Activated naive CD4-positive, alpha-beta T cell (primary cell): ENCODE measurements at places on chromosomes 7 and 10.
A peak's percentile ranks its signal among the peaks of the same experiment; 100 is the strongest.

DNA sequence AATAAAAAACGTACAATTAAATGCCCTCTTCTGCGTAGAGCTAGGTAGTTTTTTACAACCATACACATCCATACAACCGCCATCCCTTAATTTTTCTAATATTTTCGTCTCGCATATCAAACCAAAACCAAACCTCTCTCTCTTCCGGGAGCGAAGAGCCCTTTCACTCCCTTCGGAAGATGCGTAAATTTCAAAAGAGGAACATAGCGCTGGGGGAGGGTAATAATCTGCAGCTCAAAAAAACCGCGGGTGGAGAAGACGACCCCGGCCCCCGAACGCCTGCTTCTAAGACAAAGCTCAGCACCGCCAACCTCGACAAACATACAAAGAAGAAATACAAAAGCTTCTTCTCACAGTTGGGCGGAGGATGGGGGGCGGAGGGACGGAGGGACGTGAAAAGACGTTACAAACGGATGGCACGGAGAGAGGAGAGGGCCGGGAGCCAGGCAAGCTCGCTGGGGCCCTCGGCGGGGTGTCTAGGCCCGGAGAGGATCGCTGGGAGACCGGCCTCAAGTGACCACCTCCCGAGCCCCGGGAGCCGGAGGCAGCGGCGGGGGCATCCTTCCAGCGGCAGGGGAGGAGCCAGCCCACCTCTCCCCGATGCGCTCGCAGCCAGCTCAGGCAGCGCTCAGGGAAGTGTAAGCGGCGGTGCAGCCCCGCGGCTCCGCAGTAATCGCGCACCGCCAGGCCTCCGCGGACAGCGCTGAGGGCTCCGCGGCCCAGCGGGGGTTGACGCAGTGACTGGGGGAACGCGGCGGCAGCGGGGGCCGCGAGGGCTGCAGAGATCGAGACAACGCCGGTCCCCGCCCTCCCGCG lies 851 bp downstream of the MKRN1 start:
- no peak for DNase-seq

DNA sequence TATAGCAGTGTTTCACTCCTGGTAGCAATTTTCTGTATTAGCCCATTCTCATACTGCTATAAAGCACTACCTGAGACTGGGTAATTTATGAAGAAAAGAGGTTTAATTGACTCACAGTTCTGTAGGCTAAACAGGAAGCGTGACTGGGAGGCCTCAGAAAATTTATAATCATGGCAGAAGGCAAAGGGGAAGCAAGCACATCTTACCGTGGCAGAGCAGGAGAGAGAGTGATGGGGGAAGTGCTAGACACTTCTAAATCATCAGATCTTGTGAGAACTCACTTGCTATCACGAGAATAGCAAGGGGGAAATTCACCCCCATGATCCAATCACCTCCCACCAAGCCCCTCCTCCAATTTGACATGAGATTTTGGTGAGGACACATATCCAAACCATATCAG lies 131.6 kb upstream of the EFCAB10 start:
- no peak for DNase-seq

GRCh38 chr7:70808876-70809275 lies 323.1 kb upstream of the GALNT17 start:
- no peak for DNase-seq

- DNase-seq, result no peak
Measured at GRCh38 chr10:68492118-68492517, 20.3 kb upstream of the DNA2 start.

- DNase-seq, result no peak
Measured at GRCh38 chr10:133199992-133200611, 29.9 kb upstream of the UTF1 start.

DNA sequence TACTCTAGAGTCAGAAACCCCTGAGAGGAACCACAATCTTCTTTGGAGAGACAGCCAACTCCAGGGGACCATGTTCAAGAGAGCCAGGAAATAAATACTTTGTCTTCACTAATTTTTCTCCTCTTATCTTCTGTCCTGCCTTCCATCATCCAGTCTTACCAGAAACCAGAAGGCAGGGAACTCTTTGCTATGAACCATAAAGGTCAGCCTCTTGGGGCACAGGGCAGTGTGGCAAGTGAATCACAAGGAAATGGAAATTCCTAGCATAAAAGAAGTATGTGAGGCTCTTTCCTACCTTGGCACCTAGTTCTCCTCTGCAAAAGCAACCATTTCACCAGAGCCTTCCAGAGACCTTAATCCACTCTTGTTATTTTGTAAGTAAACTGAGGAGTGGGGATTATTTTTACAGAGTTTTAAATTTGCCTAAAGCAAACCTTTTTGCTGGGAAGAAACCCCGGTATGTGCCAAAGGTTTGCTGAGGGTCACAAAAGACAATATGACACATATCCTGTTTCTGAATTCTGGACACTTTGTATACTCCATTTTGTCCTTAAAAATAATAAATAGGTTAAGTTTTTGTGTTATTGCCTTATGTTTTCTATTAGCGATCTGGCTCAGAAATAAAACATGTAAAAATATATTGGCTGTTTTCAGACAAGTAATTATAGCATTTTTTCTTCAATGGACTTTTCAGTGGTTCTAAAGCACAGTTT lies 87.1 kb downstream of the ADAM22 start:
- DNase-seq, result no peak

GRCh38 chr7:115693779-115694178 lies 336.8 kb downstream of the TFEC start:
- DNase-seq, result no peak

DNA sequence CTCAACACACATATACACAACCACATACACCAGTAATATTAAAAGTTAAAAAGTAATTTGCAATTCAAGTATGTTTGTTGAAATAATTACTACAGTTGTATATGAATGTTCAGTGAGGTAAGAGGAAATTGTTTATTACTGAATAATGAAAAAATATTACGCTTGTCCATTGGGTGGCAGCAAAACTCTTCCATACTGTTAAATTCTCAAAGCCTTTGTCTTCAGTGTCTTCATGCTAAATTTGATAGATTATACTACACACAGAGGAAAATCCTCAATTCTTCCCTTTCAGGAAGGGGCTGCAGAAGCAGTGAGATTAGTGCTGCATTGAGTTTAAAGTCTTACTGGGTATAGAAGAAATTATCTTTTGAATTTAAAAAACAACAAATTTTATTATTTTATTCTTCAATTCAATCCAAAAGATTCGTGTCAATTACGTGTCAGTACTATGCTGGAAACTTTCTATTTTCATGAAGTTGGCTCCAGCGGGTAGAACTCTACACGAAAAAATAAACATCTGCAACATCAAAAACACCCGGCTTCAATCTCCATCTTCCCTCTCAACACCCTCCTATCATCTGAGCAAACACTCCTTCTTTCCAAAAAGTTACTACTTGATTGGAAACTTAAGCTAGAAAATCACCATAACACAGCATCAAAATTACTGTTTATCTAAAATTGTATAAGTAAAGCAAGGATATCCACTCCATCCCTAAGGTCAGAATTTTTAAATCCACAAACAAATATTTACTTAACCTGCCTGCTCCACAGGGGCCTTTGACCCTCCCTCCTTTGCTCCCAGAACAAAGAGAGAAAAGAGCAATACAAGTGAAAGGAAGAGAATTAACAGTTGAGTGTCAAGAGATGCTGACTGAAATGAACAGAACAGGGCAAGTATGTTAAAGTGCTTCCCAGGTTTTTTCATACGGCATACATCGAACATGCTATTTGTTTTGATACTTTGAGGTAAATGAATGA lies 37.0 kb upstream of the TES start:
- DNase-seq, result no peak

- no peak for DNase-seq
Measured at GRCh38 chr10:4671451-4672145, 154.4 kb upstream of the AKR1E2 start.

DNA sequence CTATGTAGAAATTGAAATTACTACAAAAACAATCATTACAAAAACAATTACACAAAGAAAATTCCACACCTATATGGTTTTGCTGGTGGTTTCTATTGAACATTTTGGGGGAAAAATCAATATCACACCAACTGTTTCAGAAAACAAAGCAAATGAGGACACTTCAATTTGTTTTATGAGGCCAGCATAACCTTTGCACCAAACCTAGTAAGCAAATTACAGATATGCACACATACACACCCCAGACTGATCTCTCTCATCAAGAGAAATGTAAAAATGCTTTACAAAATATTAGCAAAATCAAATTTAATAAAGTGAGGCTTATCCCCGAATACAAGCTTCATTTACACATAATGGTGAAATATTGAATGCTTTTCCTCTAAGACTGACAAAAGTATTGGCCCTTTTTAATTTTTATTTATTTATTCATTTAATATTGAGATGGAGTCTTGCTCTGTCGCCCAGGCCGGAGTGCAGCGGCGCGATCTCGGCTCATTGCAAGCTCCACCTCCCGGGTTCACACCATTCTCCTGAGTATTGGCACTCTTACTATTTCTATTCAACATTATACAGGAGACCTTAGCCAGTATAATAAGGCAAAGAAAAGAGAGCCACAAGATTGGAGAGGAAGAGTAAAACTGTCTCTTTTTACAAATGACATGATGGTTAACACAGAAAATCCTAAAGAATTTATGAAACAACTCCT lies 13.6 kb upstream of the ANK3 start:
- no peak for DNase-seq

DNA sequence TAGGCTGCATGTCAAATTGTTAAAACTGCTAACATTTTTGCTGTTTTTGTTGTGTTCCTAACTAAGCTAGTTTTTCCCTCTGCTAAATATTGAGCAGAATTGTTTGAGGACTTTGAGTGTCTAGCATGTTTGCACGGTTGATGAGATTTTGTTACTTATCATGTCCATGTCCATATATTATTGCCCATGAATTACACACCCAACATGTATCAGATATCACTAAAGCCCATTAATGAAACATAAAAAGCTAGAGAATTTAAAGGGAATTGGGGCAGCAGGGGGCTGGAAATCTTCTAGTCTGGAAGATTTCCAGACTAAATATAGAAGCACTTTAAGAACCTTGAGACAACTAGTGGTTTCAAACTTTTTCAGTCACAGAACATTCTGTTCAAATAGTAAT lies 197.7 kb downstream of the SNX10 start:
- DNase-seq, result no peak

DNA sequence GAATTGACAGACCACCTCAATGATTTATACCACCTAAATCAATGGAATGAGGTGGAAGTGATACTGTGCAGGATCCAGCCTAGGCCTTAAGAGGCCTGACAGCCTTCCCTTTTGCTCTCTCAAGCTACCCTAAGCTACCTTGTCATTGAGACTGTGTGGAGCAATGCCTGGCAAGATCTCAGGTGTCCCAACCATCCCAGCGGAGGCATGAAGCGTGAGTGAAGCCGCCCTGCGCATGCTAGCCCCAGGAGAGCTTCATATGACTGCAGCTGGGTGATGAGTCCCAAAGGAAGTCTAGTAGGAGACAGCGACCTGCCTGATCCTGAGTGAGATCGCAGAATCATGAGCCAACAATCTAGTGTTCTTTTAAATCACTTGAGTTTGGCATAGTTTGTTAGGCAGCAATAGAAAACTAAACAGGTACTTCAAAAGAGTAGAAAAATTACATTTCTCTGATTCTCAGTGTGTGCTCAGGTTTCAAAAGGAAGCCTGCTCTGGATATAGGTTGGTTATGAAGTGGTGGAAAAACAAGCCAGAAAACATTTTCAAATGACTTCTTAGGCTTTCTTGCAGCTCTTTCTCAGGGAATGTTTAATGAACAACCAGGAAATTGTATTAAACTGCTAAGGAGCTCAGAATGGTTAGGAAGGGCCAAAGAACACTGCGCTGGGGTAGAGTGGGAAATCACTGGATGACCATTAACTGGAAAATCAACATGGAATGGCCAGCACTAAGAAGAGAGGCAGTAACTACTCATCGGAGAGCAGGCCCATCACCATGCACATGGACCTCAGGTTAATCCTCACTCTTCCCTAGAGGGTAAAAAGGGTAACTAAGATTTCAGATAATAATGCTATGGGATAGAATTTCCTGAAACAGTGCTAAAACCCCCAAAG lies 535.2 kb downstream of the PHTF2 start:
- no peak for DNase-seq

DNA sequence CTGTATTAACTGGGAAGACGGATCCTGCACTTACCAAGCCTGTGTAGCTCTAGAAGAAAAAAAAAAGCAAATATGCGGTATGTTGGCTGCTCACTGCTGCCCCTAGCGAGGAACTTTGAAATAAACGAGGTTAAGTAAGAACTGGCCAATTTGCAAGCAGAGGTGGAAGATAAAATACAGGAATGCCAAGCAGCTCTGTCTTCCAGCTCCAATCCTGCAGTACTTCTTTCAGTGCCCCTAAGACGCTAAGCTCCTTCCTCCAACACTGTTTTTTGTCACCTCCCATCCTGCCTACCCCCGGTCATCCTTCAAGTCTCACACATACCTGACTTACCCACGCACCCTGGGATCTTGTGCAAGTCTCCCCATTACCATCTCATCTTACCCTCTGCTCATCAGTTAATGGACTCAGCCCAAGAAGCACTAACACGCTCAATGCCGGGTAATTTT lies 809 bp downstream of the C10orf143 start:
- peak; percentile 56 for DNase-seq

DNA sequence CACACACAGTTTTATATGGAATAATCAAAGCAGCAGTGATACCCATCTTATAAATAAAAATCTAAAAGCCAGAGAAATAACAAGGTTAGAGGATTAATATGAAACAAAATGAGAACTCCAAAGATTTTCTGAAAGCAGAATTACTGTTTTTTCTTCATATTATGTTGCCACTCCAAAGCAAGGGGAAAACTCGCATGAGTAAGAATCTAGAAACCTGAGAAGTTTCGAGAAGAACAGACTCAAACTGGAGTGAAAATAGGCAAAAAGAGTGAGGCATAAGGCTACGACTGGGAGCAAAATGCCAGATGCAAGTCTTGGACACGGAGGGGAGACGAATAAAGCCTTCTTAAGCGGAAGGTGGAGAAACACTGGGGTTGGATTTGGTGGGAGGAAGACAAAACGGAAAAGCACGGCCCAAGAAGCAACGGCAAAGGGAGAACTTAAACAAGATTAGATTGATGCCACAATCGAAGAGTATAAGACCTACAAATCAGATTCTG lies 923 bp downstream of the TNPO3 start:
- DNase-seq, result no peak

DNA sequence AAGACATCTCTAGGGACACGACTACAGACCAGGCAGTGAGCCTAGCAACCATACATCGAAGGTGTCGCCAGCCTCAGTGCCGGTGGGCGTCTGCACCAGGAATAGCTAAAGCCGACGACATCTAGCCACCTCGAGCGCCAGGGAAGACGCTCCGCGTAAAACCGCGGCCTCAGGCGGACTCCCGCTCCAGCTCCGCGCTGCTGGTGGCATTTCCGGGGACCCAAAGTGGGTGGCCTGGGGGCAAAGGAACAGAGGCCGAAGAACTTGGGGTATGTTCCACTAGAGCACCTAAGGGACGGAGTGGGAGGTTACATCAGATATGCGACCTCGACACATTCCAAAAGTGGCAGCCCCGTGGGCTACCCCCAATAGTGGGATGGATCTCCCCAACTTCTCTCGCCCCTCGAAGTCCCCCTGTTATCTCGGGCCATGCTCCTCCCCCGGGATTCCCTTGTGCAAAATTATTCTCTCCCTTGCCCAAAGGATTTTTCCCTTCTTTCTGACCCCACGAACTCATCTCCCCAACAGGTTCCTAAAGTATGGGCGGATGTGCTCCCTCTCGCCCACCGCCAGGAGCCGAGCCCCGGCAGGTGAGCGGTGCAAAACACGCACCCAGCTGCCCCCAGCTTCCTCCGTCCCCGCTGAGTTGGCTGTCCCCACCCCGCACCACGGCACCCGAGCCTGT lies 1.2 kb downstream of the KCNMA1 start:
- no peak for DNase-seq
